ENCODE measurements at places on chromosomes 5 and 9. TPM values are rescaled to one million over a fixed set of nuclear protein-coding genes. Genes with fewer than 3 reads are reported as not detected.

Gene SPATA9
- total RNA-seq, result not detected

Gene SPATA31E1
- not detected for total RNA-seq

Gene ISL1
- not detected for total RNA-seq

Gene ANKRD31
- total RNA-seq, result 0.19 TPM

Gene MLLT3
- 21.5 TPM for total RNA-seq

Gene INSL4
- total RNA-seq, result not detected

Measured in esophagus squamous epithelium (tissue), 5 donors.